Globus pallidus (tissue), 1 donor: ENCODE measurements at places on chromosomes 12 and 14.

DNA sequence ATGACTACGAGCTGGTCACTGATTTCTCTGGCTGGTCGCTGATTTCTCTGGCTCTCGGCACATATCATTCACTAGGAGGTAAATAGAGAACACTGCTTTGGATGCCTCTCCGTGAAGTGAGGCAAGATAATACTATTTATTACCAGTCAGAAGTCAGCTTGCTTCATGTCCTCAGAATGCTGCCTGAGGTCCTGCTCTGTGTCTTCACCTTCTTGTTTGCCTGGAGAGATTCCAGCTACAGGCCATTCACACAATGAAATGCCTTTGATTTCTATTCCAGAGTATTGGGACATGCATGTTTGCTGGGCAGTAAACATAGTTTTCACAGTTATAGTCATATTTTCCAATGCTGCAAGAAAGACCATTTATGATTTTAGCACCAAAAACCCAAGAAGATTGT lies 106.7 kb downstream of the AEBP2 start:
- DNase-seq: no peak

DNA sequence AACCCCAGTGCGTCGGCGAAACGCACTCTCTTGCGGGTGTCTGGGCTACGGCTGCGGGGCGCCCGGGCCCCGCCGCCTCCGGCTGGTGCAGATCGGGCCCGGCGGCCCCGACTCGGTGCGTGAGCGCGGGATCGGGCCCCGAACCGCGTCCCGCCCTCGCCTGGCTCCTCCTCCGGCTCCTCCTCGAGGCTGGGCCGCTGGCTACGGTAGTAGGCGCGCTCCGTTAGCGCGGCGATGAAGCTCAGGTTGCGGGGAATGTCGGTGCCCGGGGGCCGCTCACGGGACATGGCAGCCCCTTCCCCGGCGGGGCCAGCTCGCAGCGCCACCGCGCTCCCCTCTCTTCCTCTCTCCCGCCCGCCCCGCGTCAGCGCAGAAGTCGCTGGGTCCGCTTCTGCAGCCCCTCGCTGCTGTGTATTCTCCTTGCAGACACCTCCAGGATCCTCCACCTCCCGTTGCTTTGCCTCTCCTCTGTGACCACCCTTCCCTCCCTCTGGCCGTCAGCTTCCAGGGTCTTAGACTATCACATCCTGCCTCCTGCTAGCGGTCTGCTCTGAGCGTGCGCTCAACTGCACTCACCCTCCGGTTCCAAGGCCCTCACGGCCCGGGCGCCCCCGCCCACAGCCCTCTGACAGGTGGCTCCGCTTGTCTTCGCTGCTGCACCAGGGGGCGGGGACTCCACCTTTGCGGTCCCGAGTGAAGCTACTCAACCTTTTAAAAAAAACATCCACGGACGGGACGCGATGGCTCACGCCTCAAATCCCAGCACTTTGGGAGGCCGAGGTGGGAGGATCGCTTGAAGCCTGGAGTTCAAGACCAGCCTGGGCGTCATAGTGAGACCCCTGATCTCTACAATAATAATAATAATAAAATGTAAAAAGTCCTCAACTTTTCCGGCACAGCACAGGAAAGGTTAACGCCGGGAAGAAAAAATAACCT lies at the start of gene PPP1R3E:
PPP1R3E (minus strand) TSS at position 570 of the 936 bp plus-strand sequence; CDS start at position 287, 283 bp downstream.
- DNase-seq: peak; percentile 61

GRCh38 chr12:10392394-10392930 lies 2.6 kb upstream of the KLRK1 start:
- DNase-seq: peak; percentile 26

GRCh38 chr14:69101331-69101826 lies 51.5 kb downstream of the DCAF5 start:
- DNase-seq: no peak

- no peak for DNase-seq
These were observed 453.7 kb downstream of the ATP23 start for GRCh38 chr12:58395056-58395455.

DNA sequence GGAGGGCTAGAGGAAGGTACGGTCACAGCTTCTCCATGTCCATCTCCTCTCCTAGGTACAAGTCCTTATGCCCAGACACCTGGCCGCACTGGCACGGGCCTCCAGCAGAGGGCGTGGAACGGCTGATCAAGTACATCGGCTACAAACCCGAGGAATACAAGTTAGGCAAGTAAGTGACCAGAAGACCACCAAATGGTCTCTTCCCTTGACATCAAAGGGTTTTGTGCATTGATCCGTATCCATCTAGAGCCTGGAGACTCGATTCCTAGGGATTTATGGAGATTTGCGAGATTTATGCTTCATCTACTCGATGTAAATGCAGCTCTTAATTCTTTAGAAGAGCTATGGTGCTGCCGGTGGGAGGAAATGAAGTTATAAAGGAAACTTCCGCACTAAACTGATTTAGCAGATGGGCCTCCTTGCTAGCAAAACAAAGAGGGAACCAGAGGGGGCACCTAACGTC lies 44.2 kb downstream of the KCTD10 start:
- DNase-seq: peak; percentile 43

DNA sequence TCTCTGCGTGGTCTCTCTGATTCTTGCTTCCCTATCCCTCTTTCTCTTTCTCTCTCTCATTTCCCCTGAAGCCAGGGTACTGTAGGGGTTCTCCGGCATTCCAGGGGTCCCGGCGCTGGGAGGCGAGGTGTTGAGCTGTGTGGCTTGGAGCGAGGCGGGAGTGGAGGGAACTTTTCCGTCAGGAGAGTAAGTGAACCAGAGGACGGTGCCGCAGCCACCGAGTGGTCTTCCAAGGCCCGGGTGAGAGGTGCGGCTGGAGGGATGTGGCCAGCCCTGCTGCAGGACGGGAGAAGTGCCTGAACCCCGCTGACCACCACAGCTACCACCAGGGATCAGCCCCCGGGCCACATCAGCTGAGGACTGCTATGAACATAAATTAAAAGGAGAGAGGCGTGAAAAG lies 68.2 kb upstream of the FAM181A start:
- no peak for DNase-seq

DNA sequence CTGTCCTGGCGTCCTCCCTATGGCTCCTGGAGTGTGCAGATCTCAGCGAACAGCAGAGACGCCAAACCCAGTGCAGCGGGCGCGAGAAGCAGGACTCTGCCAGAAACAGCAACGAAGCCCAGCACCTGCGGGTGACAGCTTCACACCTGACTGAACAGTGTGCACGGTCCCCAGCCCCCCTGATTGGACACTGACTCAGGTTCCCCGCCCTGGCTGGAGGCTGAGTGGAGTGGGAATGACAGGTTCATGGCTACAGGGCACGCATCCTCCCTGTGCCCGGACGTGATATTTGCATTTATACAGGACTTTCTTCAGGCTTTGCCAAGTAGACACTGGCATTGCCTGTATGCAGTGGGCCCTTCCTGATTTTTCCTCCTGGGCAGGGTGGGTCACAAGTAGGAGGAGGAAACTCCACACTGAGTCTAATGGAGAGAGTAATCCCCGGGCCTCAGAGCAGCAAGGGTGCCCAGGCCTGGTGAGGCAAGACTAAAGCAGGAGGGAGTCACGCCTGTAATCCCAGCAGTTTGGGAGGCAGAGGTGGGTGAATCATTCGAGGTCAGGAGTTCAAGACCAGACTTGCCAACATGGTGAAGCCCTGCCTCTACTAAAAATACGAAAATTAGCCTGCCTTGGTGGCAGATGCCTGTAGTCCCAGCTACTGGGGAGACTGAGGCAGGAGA lies 71.6 kb downstream of the ASCL4 start:
- no peak for DNase-seq

- DNase-seq: no peak
These were observed 65.2 kb downstream of the WIF1 start for GRCh38 chr12:65055859-65056258.

- DNase-seq: no peak
These were observed 338.9 kb downstream of the AEBP2 start for GRCh38 chr12:19778172-19778571.

DNA sequence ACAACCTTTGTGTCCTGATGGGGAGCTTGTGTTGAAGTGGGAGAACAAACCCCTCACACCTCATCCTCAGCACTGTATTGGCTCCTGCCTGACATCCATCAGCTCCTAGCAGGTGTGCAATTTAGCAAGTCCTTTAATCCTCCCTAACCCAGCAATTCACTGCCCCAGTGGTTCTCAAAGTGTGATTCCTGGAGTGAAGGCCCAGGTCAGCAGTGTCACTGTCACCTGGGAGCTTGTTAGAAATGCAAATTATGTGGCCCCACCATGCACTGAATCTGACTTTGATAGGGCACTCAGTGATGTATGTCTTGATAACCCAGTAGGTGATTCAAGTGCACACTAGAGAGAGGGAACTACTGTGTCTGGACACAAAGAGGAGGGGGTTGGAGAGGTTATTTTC lies 133.6 kb downstream of the FGD4 start:
- DNase-seq: no peak

GRCh38 chr12:6956021-6956727 lies 5.0 kb downstream of the PTPN6 start:
- DNase-seq: no peak

DNA sequence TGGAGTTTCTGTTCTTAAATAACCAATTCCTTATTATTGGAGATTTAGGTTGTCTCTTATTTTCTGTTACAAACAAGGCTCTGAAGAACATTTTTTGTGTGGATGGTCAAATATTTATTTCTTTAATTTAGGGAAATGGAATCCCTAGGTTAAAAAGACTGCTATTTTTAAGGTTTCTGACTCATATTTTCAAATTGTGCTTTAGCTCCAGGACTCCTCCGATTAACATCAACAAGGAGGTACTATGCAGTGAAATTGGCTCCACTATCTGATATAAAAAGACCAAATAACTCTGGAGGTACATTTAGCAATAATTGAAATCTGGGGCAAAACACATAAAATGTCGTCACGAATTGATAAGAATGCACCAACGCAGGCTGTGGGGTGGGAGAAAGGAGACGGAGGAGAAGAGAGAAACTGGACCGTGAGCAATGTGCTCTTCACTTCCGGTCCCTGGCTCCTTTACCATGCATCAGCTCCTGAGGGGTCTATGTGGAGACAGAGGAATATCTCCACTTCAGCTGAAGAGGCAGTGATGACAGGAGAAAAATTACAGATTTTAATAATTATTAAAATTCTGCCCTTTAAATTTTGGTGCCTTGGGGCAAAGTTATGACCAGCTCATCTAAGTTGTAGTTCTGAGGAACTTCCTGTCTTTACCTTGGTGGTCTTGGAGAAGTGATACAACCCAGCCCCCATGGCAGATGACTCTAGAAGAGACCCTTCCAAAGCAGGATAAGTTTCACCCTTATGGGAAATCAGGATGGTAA lies 90.2 kb upstream of the BTG1 start:
- DNase-seq: no peak

GRCh38 chr12:113788020-113788856 lies 177.9 kb downstream of the RBM19 start:
- no peak for DNase-seq

GRCh38 chr12:85424581-85425348 lies 144.7 kb downstream of the ALX1 start:
- DNase-seq: no peak

DNA sequence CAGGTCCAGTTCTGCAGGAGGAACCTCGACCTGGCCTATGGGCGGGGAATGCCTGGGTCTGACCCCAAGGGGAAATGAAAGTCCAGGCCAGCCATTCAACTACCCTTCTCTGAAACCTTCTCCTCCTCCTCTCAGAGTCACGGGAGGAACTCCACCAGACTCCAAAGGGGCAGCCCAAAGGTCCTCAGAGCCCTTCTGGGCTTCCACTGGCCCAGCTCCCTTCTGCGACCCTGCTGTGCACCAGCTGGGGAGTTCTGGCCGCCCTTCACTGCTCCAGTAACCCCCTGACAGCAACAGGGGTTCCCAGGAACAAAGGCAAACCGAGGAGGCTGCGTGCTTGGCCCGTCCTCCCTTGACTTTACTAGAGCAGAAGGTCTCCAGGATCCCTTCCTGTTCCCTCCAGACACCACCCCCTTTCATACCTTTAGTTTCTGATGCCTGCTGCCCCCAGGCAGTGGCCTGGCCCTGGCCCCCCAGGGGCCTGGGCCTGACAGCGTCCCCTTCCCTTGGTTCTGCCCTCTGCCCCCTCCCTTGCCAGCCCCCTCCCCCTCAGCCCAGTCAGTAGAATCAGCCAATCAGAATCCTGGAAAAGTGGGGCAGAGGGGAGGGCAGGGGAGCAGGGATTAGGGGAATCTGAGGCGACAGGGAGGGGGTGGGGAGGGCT lies 850 bp upstream of the ZNF385A start:
- no peak for DNase-seq

DNA sequence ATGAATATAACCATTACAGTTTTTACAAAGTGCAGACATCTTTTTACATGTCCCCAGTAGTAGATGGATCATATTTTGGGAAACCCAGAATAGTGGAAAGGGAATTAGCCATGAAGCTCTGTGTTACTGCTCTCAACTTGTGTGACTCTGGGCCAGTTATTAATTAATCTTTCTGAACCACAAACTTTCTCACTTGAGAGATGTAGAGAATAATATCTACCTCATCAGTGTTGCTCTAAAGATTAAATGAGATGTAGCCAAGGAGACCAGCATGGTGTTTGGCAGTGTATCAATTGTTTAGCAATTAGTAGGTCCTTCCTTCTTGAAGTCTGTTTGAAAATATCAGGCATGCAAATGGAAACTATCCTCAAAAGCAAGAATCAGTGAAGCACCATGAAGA lies 169.2 kb downstream of the TMTC2 start:
- DNase-seq: no peak

GRCh38 chr12:114163771-114164170 lies 197.6 kb upstream of the RBM19 start:
- DNase-seq: no peak

- no peak for DNase-seq
These were observed 3.4 kb upstream of the OTUB2 start for GRCh38 chr14:94022532-94023411.

GRCh38 chr14:51094282-51094821 lies 553 bp downstream of the TRIM9 start:
- DNase-seq: peak; percentile 40

DNA sequence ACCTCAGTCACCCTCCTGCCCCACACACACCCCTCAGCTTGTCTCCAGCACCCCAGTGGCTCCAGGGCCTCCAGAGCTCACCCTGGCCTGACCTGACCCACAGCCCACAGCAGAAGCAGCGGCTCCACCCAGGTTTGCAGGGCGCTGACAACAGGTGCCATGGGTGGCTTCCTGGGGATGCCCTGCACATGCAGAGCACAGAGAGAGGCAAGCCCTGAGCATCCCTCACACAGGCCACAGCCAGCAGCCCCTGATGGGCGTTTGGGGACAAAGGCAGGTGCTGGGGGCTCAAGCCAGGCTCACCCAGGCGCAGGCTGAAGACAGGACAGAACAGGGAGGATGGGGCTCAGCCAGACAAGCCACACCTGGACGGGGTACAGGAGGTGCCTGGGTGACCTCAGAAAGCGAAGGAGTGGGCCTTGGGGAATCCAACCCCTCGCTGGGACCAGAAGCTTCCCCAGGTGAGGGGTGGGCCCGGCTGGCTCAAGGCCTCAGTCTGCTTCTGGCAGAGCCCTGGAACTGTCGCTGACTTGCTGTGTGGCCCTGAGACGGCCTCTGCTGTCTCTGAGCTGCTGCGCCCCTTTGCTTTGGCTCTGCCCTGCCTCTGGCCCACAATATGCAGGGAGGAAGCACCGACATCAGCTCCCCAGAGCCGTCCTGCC lies 10.6 kb downstream of the ARL6IP4 start:
- no peak for DNase-seq
